ENCODE measurements at places on chromosomes 2 and 18. TPM values are rescaled to one million over a fixed set of nuclear protein-coding genes. Genes with fewer than 3 reads are reported as not detected.

The DNAH6 gene
- 0.13 TPM for total RNA-seq

The SIX3 gene
- total RNA-seq = not detected

The CABYR gene
- total RNA-seq = 1.5 TPM

The MYO1B gene
- total RNA-seq = 165 TPM

The HOXD8 gene
- 0.06 TPM for total RNA-seq

Data from aortic smooth muscle cell (primary cell).